Inflammatory macrophage treated with lipopolysaccharide for 1 hour (primary cell): ENCODE measurements at places on chromosomes 5 and 9.

GRCh38 chr5:36722900-36723299 lies 116.5 kb downstream of the SLC1A3 start:
- DNase-seq: no peak

- no peak for DNase-seq
These were observed 994 bp downstream of the IRGM start for GRCh38 chr5:150847334-150847695.

DNA sequence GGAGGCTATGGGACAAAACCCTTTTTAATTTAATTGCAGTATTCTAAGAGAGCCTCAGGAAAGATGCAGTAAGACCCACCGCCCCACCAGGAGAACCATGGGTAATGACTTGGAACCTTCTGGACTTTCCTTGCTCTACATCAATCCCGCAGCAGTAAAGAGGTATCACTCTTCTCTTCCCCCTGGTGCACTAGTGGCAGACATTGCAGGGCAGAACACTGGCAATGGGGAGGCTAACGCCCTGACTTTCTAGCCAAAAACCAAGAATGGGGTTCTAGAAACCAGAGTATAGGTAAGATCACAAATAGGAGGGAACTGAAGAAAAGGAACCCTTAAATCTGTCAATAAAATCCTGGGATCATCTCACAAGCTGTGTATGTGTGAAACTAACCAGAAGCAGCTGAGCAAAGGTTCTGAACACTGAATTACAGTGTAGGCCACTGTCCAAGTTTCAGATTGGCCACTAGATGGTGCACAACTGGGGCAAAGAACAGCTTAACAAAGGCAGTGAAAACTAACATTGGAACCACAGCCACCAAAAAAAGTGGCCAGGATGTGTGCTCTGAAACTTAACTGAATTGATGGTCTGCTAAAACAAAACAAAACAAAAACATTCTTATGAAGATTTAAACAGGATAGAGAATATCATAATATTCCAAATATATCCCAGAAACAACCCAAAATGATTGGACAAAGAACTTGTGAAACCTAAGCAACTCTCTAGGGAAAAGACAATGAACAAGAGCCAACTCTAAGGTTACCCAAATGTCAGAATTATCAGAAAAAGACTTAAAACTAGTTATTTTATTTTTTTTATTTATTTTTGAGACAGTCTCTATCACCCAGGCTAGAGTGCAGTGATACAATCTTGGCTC lies 6.6 kb upstream of the FAM151B start:
- peak; percentile 68 for DNase-seq

DNA sequence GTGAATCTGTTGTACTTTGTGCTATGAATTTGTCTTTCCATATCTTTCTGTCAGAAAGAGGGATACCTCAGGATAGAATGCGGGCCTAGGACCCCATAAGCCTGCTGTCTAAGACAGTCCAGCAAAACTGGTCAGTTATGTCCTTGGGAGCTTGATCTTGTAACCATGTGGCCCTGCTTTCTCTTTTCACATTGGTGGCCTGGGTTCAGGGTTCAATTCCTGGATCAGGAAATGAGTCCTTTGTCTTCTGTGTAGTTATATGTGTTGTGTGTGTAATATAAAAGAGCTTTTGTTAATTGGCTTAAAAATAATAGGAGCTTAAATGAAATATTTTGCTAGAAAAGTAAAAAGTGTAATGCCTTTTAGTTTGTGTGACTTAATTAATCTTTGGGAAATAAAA lies 16.9 kb downstream of the FREM1 start:
- DNase-seq: no peak

DNA sequence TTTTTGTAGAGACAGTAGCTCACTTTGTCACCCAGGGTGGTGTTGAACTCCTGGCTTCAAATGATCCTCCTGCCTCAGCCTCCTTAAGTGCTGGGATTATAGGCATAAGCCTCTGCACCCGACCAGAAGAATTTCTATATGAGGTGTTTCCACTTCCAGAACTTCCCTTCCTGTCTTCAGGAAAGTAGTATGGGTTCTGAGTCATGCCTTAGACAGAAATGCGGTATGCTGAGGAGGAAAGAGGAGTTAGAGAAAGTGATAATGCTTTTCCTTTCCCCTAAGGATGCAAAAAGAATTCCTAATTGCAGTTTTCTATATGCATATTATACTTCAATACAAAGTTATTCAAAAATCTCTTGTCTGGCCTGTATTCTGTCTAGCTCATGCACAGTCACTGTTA lies 16.4 kb upstream of the ADAMTSL1 start:
- no peak for DNase-seq

DNA sequence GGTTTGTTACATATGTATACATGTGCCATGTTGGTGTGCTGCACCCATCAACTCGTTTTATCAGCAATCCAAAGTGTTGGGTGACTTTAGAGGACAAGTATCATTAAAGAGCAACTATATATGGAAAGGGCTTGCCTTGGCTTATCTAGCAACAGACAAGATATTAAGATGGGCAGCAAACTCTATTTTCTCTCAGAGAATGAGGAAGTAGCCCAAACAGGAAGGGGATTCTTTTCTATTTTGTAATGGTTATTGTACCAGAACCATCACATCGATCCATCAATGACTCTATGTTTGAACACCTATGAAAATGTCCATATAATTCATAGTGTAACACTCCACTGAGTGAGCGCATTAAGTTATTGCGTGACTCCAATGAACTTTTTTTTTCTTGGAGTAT lies 260.1 kb upstream of the SLC24A2 start:
- no peak for DNase-seq

GRCh38 chr9:20997503-20998076 lies 33.9 kb downstream of the HACD4 start:
- DNase-seq: no peak

DNA sequence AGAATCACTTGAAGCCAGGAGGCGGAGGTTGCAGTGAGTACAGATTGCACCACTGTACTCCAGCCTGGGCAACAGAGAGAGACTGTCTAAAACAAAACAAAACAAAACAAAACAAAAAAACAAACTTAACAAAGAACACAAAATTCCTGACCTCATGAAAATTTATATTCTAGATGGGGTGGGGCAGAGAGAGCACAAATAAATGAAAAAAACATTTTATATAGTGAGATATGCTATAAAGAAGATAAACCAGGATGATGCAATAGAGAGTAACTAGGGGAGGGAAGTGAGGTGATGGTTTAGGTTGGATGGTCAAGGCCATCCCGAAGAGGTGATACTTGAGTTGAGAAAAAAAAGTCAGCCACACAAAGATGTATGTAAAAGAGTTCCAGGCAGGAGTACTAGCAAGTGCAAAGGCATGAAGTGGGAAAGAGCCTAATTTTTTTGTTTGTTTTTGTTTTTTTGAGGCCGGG lies 10.2 kb upstream of the LARS1 start:
- DNase-seq: no peak

- DNase-seq: peak; percentile 28
These were observed 4.3 kb upstream of the SURF6 start for GRCh38 chr9:133340256-133340655.

DNA sequence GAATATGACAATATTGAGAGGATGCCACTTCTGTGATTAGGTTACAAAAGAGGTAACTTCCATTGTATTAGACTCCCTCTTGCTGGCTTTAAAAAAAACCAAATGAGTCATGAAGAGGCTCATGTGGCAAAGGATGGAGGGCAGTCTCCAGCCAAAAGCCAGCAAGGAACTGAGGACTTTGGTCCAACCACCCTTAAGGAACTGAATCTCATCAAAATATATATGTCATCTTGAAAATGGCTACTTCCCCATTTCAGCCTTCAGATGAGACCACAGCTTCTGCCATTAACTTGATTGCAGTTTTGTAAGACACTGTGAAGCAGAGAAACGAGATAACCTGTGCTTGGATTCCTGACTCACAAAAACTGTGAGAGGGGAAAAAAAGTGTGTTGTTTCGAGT lies 15.5 kb upstream of the TRIM32 start:
- DNase-seq: no peak

GRCh38 chr5:98965226-98965625 lies 36.4 kb upstream of the CHD1 start:
- no peak for DNase-seq

DNA sequence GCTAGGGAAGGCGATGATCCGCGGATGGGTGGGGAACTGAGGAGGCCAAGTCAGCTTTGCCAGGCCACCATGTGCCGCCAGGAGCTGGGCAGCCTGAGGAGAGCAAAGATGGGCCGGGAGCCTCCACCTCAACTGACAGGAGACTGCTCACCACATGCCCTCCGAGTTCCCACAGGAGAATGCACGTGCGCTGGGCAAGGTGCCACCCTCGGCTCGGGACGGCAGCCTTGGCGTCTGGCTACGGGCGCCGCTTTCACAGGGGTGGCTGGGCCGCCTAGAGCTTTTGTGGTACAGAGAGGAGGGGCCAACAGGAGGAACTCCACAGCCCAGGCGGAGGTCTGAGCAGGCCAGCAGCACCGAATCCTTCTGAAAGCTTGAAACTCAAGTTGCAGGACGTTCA lies 5.3 kb upstream of the TBC1D9B start:
- no peak for DNase-seq

DNA sequence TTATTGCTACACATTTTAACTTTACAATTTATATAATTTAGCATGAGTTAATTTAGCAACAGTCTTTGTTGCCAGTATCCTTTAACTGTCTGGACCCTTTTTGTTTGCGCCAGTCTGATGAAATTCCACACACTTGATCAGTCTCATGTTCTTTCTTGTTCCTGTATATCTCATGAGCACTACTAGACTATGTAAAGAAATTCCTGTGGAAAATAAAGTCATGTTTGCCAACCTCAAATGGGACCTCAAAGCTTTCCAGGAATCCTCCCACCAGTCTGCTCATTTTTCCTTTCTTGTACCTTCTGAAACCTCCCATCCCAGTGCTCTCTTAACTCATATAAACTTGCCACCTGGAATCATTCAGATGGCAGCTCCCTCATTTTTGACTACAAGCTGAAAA lies 8.0 kb downstream of the DMXL1 start:
- no peak for DNase-seq

DNA sequence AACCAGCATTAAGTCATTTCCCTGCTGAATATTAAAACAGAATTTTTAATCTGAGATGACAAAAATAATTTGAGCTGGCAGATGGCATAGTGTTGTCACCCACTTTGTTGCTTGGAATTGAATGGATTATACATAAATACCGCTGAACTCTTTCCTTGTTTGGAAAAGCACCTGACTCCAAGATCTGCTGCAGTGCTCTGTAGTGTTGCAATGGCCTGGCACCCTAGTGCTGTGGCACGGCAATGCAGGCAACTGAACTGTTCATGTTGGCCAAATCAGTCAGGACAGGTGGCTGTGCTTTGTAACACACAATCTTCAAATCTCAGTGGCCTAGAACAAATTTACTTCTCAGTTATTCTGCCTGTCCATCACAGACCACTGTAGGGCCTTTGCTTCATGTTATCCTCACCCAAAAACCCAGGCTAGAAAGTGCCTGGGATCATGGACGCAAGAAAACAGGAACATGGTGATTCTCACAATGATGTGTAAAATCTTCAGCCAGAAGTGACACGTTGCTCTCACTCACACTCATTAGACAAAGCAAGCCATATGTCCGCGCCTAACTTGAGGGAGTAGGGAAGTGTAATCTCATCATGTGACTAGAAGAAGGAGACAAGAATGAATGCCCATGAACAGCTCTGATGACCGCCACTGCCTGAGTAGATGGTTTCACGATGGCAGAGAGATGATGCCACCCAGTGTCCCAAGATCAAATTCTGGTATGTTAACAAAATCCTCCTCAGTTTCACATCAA lies 191.9 kb upstream of the PUM3 start:
- DNase-seq: no peak

DNA sequence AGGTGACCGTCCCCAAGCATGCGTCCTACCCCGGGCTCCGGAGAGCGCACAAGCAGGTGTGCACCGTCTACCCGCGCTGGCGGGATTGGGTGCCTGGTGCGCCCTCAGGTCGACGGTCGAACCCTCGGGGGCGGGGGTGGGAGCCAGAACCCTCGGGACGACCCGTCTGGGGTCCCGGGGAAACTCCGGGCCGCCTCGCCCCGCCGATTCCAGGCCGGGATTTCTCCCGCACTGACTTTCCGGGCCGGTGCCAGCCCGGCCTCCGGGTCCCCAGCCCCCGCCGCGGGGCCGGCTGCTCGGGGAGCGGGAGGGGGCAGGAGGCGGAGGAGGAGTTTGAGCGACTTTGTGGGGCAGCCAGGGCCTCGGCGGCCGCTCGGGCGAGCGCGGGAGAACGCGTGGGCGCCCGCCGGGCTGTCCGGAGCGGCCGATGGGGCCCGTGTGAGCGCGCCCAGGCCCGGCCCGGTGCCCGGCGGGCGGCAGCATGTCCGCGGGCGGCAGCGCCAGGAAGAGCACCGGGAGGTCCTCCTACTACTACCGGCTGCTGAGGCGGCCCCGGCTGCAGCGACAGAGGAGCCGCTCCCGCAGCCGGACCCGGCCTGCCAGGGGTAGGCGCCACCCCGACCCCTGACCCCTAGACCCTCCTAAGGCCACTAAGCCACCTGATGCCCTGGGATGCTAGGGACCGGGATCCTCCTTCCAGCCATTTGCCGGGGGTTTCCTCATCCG lies at the start of gene DAB2IP:
Gene DAB2IP, plus strand, starts transcription at position 340 of the 726 bp plus-strand sequence. Its CDS starts 142 bp downstream, at position 482.
- DNase-seq: no peak

DNA sequence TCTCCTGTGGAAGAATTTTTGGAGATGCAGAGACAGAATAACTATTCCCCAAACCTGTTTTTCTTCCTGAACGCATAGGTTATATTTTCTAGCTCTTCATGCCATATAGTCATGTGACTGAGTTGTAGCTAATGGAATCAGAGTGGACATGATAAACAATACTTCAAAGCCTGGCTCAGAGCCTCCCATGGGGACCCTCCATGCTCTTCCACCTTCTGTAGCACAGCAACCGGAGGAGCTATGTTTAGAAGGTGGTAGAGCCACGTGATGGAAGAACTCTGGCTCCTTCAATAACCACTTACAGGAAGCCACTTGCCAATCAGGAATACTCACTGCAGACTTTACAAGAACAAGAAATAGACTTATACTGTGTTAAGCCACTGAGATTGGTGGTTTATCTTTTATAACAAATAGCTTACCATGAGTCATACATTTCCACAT lies 39.2 kb downstream of the NADK2 start:
- no peak for DNase-seq

DNA sequence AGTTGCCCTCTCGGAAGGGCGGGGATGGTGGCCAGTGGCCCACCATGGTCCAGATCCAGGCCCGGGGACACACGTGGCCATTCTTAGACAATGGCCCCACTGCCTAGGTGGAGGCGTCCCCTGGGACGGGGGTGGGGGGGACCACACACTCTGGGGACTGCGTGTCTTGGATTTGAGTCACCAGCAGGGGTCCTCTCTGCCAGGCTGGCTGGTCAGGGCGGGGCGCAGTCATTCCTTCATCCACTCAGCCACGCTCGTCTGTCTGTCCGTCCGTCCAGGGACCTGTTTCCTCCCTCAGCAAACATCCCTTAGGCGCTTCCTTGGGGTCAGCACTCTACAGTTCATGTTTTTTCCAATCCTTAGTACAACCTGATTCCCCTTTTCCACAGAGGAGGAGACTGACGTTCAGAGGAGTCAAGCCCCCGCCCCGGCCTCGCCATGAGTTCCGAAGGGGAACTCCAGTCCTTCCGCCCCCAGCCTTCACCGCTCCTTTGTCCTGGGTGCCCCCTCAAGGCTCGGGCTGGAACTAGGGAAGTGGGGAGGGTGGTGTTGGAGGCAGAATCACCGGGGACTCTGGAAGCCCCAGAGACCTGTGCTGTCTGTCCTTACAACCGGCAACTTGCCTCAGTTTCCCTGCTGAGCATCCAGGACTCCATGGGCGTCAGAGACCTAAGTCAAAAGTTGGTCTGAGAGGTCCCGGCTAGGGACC lies 276.6 kb upstream of the MVB12B start:
- no peak for DNase-seq

- DNase-seq: no peak
These were observed 205.5 kb downstream of the TMC1 start for GRCh38 chr9:72726947-72727346.

- DNase-seq: no peak
These were observed 531.1 kb upstream of the TLE4 start for GRCh38 chr9:79040671-79041070.
